SHP77 treated with DMSO at 0.1 percent for 48 hours (cell line): ENCODE measurements at places on chromosomes 4 and X.

DNA sequence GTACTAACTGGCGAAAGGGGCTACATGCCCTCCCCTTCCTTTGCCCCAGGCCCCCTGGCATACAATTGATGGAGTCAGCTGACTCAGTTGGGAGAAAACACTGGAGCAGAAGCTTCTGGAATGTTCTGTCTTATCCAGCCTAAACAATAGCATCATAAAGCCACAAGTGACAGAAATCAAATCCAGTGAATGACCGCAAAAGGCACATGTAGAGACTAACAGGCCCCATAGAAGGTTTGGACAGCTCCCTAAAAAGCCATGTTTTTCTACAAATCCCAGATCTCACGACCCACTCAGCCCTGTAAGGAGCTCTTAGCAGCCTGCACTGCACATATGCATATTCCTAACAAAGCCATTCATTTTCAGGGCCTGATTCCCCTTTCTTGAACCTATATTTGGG is 25.1 kb downstream of the SCARB2 start:
- no peak for DNase-seq

DNA sequence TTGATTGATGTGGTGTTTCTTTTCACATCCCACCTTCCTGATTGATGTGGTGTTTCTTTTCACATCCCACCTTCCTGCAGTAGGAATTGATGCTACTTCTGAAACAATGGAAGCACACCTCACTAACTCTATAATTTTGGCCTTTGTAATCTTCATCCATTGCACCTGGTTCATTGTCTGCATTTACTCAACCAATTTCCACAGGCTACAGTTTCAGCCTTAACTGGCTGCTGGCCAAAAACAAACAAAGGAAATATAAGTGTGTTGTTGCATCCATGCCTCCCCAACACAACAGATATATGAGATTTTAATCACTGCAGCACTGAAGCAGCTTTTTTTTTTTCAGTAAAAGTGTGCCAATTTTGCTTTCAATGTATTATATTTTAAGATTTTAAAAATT is 867.6 kb upstream of the PCDH7 start:
- DNase-seq, result no peak

DNA sequence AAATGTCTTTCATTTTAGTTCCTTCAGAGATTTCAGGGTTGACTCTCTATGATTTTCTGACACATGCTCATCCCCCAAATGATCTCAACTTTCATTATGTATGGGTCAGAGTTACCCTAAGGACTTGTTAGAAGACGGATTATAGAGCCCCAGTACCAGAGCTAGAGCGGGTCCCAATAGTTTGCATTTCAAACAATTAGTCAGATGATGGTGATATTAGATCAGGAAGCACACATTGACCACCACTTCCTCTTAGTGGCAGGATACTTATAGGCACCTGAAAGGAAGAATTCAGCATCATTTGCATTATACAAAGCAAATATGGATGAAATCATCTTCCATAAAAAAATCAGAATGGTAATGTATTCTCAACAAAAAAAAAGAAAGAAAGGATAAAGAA is 106.1 kb downstream of the GALNTL6 start:
- DNase-seq, result no peak

DNA sequence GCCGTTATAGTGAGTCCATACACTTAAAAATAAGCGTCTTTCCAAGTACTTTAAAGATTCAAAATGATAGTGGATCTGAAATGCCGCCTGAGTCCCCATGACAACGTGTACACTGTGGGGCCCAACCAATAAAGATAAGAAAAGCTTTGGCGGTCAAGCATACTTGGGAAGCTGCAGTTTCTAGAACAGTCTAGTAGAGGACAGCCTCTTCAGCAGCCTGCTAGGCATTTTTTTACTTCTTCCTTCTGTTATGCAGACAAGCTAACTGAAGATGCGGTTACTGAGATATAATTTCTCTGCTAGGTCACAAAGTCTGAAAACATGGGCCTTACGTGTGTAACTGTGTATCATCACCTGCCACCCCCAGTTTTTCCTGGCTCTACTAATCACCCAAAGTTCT is 402 bp upstream of the UPRT start:
- no peak for DNase-seq

DNA sequence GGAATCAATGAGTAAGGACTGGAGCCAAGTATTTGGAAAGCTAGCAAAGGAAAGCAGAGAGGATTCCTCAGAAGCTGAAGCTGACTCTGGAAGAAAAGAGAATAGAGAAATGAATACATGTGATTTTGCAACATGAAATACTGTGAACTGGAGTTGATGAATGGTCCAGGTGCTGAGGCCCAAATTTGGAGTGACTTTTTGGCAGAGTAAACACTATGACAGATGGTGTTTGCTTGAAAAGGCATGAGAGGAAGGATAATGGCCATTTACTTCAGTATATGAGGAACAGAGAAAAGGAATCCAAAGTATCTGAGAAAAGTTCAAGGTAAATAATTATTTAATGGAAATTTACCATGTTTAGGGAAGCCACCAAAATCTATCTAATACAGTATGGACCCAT is 236.7 kb downstream of the SLITRK2 start:
- no peak for DNase-seq

- no peak for DNase-seq
Measured at GRCh38 chr4:42715807-42716482, 59.0 kb upstream of the ATP8A1 start.

- no peak for DNase-seq
Measured at GRCh38 chr4:26130841-26131432, 189.9 kb upstream of the RBPJ start.
